ENCODE measurements at places on chromosomes 7 and 10. TPM values are rescaled to one million over a fixed set of nuclear protein-coding genes. Genes with fewer than 3 reads are reported as not detected.

DNA sequence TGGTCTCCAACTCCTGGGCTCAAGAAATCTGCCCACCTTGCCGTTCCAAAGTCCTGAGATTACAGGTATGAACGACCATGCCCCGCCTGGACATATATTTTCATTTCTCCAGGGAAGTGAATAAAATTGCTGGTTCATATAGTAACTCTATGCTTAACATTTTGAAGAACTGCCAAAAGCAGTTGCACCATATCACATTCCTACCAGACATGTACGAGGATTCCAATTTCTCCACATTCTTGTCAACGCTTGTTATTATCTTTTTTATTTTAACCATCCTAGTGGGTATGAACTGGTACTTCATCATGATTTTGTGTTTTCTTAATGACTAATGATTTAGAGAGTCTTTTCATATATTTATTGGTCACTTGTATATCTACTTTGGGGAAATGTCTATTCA lies 21.9 kb upstream of the CPN1 start:
- no peak for DNase-seq
- H3K36me3 ChIP-seq: no peaks in the 10 kb centered on the region
- H3K27ac ChIP-seq: no peak overlapping the region
- H3K27me3 ChIP-seq: no peaks in the 10 kb centered on the region
- H3K4me1 ChIP-seq: no peaks in the 10 kb centered on the region

TMEM139 gene
- not detected for polyA plus RNA-seq

TMEM184A gene
- polyA plus RNA-seq: not detected

IFIT1B gene
- not detected for polyA plus RNA-seq

GRCh38 chr7:46153583-46153950 lies 232.5 kb upstream of the IGFBP3 start:
- H3K4me3 ChIP-seq: no peak overlapping the region
- no peak overlapping the region for H3K27ac ChIP-seq
- DNase-seq: no peak
- no peaks in the 10 kb centered on the region for H3K27me3 ChIP-seq
- no peaks in the 10 kb centered on the region for H3K4me1 ChIP-seq

GRCh38 chr10:75544386-75544785 lies 113.0 kb downstream of the LRMDA start:
- peak; percentile 24 for DNase-seq
- H3K27me3 ChIP-seq: no peaks in the 10 kb centered on the region
- H3K36me3 ChIP-seq: no peaks in the 10 kb centered on the region
- H3K27ac ChIP-seq: no peak overlapping the region

DNA sequence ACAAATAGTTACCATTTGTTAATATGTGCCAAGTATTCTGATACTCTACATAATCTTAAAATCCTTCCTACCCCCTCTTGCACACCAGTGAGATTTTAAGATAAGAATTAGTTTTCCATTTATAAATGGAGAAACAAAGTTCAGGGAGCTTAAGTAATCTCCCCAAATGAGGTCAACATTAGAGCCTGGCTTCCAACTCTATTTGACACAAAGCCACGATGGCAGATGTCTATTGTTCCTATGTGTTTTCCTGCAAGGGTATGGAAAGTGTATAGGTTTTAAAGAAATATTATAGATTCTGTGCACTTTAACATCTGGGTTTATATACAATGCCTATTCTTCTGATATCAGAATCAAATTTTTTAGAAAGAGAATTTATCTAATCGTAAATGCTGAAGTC lies 143.9 kb upstream of the SEMA3C start:
- H3K27me3 ChIP-seq: no peaks in the 10 kb centered on the region

DNA sequence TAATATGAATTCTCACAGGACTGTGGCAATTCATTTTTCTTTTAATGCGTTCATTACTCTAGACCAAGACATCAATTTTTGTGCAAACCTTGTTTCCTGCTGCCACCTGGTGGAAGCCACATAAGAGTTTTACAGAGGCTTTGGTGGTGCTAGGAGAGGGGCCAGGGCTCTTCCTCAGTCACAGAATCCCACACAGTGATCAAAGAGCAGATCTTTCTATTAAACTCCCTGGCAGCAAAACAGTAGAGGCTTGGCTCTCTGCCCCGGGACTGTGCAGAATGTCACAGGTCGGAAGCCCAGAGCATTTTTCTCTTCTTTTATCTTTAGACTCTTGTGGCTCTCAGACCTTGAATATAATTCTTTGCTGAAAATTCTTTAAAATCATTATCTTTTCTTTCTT lies 506.4 kb upstream of the C7orf33 start:
- H3K4me3 ChIP-seq: no peak overlapping the region

DNA sequence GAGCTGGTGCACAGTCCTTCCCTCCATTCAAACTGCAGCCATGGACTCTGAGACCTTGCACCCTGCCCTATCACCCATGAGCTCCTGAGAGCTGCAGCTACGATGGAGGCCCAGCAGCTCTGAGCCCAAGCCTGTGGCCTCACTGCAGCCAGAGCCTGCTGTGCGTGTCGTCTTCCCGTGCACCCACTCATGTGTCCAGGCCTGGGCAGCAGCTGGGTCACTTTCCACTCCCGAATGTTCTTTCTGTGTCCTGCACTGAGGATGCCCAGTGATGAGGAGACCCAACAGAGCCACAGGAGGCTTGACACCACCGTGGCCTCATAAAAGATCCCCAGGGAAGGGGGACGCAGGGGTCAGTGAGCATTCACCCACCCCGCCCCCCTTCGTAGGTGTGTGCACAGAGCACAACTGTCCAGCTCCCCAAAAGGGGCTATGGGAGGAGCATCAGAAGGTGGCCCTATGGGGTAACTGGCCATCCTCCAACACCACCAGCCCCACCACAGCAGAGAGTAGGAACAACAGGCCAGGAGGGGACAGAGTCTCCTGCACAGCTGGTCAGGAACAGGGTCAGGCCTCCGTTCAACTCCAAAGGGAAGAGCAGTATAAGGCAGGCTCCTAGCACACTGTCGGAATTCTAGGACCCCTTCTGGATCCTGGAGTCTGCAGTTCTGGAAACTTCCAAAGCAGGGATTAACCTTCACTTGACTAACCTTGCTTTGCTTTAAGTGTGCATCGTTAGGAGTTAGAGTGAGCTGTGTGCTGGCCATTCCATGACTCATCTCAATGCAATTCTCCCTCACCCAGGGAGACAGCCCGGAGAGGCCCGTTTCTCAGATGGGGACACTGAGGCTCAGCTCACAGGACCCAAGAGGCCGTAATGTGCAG lies 52.6 kb downstream of the RASGEF1A start:
- H3K36me3 ChIP-seq: no peaks in the 10 kb centered on the region
- no peak overlapping the region for H3K4me3 ChIP-seq
- no peak overlapping the region for H3K27ac ChIP-seq
- no peaks in the 10 kb centered on the region for H3K4me1 ChIP-seq

DNA sequence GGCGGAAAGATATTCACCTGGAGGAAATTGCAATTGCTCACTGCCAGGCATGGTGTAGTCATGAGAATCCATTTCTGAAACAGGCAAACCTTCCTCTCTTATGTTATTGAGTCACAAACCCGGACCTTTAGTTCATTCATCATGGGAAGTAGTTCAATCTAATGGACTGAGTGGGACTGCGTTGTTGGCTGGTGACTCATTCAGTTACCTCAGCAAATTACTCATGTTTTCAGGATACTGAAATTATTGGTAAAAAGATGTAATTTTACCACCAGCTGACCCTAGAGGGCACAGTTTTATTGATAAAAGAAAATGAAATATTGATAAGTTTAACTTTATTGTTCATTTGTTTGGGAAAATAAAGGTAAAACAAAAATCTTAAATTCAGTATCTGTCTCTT lies 1194.4 kb upstream of the SORCS1 start:
- no peak overlapping the region for H3K27ac ChIP-seq
- no peak overlapping the region for H3K4me3 ChIP-seq
- no peaks in the 10 kb centered on the region for H3K4me1 ChIP-seq
- no peaks in the 10 kb centered on the region for H3K36me3 ChIP-seq
- DNase-seq: no peak

DNA sequence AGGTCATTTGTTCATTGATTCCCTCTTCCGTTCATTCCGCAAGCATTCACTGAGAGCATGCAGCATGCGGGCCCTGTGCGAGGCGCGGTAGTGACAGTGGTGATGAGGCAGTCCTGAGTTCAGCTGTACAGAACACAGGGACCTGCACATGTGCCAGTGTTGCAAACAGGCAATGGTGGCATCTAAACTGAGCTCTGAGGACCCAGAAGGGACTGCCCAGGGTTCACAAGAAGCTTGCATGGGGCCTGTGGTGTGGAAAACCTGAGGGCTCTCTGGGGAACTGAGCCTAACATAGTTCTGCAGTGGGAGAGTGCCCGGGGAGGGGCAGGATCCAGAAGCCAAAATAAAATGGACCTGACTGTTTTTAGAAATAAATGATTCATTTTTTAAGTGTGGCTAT lies 13.2 kb downstream of the ZNF488 start:
- no peak overlapping the region for H3K27ac ChIP-seq
- H3K36me3 ChIP-seq: no peaks in the 10 kb centered on the region
- no peak for DNase-seq
- no peak overlapping the region for H3K4me3 ChIP-seq
- H3K4me1 ChIP-seq: no peaks in the 10 kb centered on the region

- no peaks in the 10 kb centered on the region for H3K27me3 ChIP-seq
- peaks cover 85% of the 10 kb centered on the region for H3K4me1 ChIP-seq
- no peak overlapping the region for H3K4me3 ChIP-seq
- DNase-seq: no peak
- H3K27ac ChIP-seq: no peak overlapping the region
Observed at GRCh38 chr10:132590752-132591121, 53.1 kb downstream of the INPP5A start.

FIS1 gene
- 152 TPM for polyA plus RNA-seq

DNA sequence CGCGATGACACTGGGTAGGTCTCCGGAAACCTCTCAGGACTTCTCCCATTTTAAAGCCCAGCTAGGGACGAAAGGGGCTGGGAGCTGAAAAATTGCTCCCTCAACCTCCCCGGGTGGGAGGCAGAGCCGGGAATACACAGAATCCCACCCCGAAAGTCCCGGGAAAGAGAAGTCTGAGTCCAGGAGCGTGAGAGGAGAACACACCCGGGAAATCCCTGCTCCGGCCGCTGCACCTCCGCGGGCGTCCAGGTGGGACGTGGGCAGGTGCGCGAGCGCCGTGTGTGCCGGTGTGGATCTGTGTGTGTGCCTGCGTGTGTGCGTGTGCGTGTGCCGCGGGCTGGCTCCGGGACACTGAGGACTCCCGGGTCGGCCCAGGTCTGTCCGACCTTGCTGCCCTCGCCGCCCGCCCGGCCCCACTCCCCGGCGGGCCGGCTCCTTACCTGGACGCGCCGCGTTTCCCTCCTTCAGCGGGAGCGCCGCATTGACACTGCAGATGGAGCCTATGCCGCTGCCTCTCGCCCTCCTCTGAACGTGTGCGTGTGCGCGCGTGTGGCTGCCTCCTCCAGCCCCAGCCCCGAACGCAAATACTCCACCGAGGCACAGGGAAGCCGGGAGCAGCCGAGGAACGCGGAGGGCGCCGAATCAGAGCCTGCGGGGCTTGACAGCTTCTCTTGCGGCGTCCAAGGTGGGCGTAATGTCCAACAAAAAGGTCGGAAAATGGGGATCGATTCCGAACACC lies at the start of gene PLXNA4:
TSS of gene PLXNA4 (minus strand) at position 489 of the 739 bp plus-strand sequence. CDS start 67,777 bp downstream, outside the sequence.
- no peak within 1 kb of the TSS for H3K4me3 ChIP-seq
- no peak within 1 kb of the TSS for H3K27ac ChIP-seq
- no peak for DNase-seq
- peaks cover 81% of the 10 kb centered on the region for H3K27me3 ChIP-seq
- H3K36me3 ChIP-seq: no peaks in the 10 kb centered on the region
- peaks cover 4% of the 10 kb centered on the region for H3K4me1 ChIP-seq

GRCh38 chr10:35236739-35237138 lies 99.6 kb upstream of the CCNY start:
- H3K4me3 ChIP-seq: no peak overlapping the region
- no peak overlapping the region for H3K27ac ChIP-seq
- no peaks in the 10 kb centered on the region for H3K4me1 ChIP-seq
- no peak for DNase-seq
- no peaks in the 10 kb centered on the region for H3K27me3 ChIP-seq
- no peaks in the 10 kb centered on the region for H3K36me3 ChIP-seq

CYP3A5 gene
- not detected for polyA plus RNA-seq

- no peaks in the 10 kb centered on the region for H3K36me3 ChIP-seq
- no peak overlapping the region for H3K27ac ChIP-seq
- H3K4me3 ChIP-seq: no peak overlapping the region
- peaks cover 3% of the 10 kb centered on the region for H3K4me1 ChIP-seq
- no peak for DNase-seq
- H3K27me3 ChIP-seq: no peaks in the 10 kb centered on the region
Observed at GRCh38 chr10:60914690-60915141, 29.3 kb downstream of the RHOBTB1 start.

DNA sequence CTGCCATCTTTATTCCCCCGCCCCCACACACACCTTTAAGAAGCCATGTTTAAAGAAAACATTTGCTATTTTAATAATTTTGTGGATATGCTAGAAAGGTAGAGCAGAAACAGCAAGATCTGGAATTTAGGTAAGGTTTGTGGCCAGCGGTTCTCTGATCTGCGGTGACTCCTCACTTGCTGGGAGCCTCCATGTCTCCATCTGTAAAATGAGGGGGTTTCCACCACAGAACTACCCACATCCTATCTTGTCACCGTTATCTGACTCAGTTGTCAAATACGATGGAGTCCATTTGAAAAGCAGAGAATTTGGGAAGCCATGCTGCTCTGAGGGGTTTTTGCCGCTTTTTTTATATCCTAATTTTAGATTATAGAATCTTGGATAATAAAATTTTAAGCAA lies 23.3 kb downstream of the MACC1 start:
- peak overlapping the region; percentile 3 for H3K27ac ChIP-seq
- no peaks in the 10 kb centered on the region for H3K36me3 ChIP-seq
- H3K4me3 ChIP-seq: no peak overlapping the region
- H3K27me3 ChIP-seq: no peaks in the 10 kb centered on the region
- DNase-seq: peak; percentile 55

DNA sequence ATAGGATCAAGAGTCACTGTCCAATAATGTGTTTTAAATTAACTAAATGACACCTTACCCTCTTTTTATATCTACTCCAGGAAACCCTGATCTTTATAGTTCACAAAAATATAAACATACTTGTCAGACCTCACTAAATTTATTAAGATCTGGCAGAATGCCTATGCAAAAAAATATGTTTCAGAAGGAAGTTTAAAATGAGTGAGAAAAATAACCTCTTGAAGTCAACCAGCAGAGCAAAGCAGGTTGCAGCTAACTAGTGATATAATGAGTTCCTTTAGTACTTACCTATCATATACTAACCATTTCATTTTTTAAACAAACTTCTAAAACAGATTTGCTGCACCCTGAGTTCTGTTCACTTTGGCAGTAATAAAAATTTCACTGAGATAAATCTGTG lies 14.0 kb upstream of the HGF start:
- H3K27me3 ChIP-seq: no peaks in the 10 kb centered on the region

DNA sequence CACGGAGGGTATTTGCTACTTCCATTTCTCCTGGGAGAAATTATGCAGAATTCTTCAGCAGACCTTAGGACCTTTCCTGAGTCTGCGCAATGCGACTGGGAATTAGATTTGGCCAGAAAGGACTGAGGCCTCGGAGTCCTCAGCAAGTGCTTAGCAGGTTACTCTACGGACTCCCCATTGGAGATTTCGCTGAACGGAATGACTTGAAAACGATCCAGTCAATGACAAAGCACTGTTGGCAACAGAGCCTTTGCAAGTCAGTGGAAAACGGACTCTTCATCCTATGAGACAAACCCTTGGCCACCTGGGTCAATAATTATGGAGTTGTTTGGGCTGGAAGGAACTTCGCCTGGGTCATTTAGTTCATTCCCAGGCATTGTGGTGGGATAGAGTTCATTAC lies 107.4 kb downstream of the FAM204A start:
- no peaks in the 10 kb centered on the region for H3K4me1 ChIP-seq
- H3K36me3 ChIP-seq: no peaks in the 10 kb centered on the region
- no peak overlapping the region for H3K27ac ChIP-seq

GRM8 gene
- not detected for polyA plus RNA-seq

- H3K36me3 ChIP-seq: no peaks in the 10 kb centered on the region
- no peaks in the 10 kb centered on the region for H3K4me1 ChIP-seq
- H3K4me3 ChIP-seq: no peak overlapping the region
- DNase-seq: no peak
- H3K27ac ChIP-seq: no peak overlapping the region
Observed at GRCh38 chr10:49651917-49652316, 27.5 kb upstream of the C10orf53 start.

NME8 gene
- 8.8 TPM for polyA plus RNA-seq

CLCN1 gene
- 0.76 TPM for polyA plus RNA-seq
